Fibroblast of skin of left quadriceps (primary cell): ENCODE measurements at places on chromosomes 4 and X.

- peak; percentile 47 for DNase-seq
Observed at GRCh38 chr4:25817059-25817681, 45.6 kb downstream of the SEL1L3 start.

DNA sequence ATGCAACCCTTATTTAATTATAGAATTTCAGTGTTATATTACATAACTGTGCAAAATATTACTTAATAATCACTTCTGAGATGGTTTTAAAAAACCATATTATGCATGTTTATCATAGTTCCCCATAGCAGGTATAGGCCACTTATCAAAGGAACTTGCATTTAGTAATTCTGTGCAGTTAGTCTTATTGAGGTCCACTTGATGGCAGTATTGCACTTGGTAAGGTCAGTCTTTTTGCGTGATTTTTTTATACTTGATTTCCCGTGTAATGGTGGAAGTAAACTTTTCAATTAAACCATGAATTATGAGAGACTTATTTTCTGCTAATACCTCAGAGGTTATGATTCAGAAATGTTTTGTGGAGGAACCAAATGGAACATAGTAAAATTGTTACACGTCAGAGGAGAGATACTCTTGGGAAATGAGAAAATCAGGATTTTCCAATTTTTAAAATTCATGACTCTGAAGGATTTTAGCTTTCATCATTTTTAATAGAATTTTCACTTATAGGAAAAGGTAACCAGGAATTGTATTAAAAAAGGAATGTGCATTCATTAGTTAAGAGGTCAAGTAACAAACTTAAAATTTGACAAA, 230.0 kb downstream of the CCSER1 start:
- DNase-seq, result peak; percentile 25

DNA sequence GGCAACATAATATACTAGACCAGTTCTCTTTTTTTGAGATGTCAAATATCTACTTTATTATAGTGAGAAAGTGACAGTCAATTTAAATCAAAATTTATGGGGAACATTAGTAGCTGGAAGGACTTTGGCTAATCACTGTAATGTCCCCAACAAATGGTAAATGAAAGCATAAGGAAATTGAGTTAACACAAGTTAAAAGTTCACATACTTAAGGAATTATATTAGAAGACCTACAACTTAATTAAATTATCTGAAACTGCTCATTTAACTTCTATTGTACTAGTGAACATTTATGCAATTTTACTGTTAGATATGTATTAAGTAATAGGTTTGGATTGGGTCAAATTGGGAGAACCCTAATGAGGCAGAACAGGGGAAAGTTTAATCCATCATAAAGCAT, 160.3 kb upstream of the TENM3 start:
- DNase-seq, result no peak

DNA sequence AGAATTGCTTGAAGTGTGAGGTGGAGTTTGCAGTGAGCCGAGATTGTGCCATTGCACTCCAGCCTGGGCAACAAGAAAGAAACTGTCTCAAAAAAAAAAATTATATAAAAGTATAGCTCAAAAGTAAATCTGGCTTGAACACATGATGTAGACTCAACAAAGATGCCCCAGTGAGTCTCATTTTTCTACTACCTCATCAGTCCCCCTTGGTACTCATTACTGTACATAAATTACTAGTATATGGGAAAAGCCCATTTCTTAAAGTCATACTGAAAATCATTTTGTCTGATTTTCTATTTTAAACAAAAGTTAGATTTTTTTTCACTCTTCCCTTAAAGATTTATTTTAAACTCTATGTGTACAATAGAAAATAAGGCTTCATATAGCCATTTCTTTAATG, 39.2 kb downstream of the FAM241A start:
- DNase-seq, result no peak

GRCh38 chrX:5425119-5425518, 803.5 kb downstream of the NLGN4X start:
- no peak for DNase-seq

GRCh38 chr4:52172166-52172565, 121.1 kb downstream of the SPATA18 start:
- no peak for DNase-seq

GRCh38 chr4:122702939-122703338, 29.6 kb upstream of the BBS12 start:
- no peak for DNase-seq

- DNase-seq, result no peak
Observed at GRCh38 chrX:83829874-83830273, 31.1 kb upstream of the CYLC1 start.

GRCh38 chr4:168509786-168510185, 12.9 kb downstream of the PALLD start:
- no peak for DNase-seq

DNA sequence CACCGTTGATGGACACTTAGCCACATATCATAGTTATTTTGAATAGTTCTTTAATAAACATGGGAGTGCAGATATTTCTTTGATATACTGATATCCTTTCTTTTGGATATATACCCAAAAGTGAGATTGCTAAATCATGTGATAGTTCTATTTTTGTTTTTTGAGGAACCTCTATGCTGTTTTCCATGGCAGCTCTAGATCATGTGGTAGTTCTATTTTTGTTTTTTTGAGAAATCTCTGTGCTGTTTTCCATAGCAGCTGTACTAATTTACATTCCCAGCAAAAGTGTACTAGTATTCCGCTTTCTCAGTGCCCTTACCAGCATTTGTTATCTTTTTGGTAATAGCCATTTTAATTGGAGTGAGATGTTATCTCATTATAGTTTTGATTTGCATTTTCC, 3.6 kb downstream of the SH3BGRL start:
- no peak for DNase-seq

DNA sequence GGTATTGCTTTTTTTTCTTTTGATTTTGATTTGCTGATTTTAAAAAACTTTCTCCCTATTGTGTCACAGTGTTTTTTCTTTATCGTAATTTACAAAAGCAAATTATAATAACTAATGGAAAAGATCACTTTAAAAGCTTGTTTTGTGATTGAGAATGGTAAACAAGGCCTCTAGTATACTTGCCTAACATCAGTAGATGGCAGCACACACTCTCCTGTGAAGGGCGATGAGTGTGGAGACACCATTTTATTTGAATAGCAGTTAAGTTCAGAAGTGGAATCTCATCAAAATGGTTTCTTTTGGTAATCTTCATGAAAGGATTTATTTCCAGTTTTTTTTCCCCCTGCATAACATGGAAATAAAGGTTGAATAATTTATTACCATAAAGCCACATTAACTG, 72.3 kb downstream of the PAK3 start:
- DNase-seq, result no peak

DNA sequence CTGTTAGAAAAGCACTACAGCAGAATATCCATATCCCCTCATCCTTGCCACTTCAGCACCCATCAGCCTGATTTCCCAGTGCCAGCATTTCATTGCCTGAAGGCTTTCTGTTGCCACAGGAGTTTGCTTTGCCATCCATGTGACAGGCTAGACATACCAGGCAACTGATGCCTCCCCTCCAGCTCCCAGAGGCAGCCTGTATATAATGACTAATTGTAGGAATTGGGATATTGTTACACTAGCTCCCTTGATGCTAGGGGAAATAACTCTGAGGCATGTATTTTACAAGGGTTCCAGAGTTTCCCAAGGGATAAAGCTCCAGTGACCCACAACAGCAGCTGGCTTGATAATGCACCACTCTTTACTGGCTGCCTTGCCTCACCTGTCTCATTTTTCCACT, 608.0 kb upstream of the FTHL17 start:
- DNase-seq, result no peak

DNA sequence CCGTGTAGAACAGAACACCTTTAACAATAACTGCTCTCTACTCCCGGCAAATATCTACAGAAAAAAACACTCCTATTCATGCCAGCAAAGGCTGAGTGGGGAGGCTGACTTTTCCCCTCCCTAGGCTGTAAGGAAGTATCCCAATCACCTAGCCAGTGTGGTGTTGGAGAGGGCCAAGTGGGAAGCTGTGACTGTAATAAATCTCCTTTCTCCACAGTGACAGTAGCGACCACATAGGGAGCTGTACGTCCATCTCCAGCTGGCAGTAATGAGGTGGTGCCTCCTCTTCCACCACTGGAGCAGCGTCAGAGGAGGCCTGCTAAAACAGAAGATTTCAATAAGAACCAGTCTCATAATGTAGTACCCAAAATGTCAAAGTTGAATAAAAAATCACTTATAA, 47.9 kb upstream of the PLAC1 start:
- no peak for DNase-seq

DNA sequence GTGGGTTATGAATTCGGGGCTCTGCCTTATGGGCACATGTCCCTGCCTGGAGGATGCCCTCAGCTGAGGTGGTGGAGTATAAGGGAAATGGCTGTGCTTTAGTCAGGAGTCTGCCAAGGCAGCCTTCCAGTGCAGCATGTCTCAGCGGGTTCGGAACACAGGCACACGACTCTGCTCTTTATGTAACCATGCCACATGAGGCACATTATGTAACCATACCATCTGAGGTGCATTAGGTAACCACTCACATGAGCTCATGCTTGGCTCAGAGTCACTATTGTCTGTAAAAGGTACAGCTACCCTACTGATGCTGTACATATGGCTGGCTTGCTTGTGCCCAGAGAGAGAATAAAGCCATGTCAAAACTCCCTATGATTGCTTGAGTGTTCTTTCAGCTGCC, 723.6 kb downstream of the TRAM1L1 start:
- no peak for DNase-seq

DNA sequence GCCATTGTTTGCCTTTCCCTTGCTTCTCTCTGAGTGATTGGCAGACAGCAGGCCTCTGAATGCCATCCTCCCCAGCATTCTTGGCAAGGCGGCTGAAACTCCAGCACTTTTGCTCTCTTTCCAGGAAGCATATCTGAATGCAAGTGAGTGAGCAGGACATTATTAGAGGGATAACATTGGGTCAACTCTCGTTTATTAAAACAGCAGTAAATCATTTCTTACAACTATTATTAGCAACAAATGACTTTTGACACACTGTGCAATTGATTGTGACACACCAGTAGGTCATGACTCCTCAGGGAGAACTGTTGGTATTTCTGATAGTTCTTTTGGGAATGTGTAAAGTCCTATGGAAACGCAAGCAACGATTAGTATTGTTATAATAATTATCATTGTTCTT, 103.8 kb downstream of the EFNB1 start:
- DNase-seq, result no peak

- DNase-seq, result no peak
Observed at GRCh38 chr4:95263960-95264359, 284.8 kb downstream of the UNC5C start.

GRCh38 chr4:120088507-120088906, 21.9 kb upstream of the MAD2L1 start:
- DNase-seq, result no peak

- DNase-seq, result peak; percentile 11
Observed at GRCh38 chr4:95219109-95219508, 329.7 kb downstream of the UNC5C start.

DNA sequence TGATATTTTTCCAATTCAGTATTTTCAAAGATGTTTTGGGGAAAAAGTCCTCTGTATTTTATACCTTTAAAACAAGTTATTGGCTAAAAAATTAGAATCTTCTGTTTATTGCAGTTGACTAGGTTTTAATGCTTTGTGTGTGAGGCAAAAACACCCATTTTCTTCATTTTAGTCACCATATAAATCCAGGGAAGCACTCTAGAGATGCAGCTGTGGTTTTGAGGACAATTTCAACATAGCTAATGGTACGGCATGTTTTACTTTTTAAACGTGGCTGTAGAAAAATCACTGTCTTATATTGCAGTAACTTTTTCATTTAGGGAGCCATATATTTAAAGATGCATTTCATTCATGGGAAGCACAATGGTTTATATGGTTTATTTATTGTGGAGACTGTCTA, 129.1 kb upstream of the PITX2 start:
- no peak for DNase-seq

DNA sequence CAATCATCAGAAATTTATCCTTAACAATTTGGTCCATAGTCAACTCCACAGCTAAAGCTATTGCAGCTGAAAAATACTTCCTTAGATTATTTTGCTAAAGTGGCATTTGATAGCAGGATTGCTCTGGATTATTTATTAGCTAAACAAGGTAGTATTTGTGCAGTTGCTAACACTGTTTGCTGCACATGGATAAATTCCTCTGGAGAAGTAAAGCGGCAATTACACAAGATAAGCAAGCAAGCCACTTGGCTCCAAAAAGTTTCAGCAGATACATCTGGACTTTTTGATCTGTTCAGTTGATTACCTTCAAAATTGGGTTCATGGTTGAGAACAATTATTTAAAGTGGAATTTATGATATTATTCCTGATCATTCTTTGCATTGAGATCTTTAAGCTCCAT, 971.5 kb downstream of the C4orf33 start:
- DNase-seq, result no peak

GRCh38 chr4:140609548-140610425, 41.0 kb upstream of the UCP1 start:
- DNase-seq, result peak; percentile 39

- no peak for DNase-seq
Observed at GRCh38 chrX:122850326-122850725, 333.8 kb upstream of the GRIA3 start.

DNA sequence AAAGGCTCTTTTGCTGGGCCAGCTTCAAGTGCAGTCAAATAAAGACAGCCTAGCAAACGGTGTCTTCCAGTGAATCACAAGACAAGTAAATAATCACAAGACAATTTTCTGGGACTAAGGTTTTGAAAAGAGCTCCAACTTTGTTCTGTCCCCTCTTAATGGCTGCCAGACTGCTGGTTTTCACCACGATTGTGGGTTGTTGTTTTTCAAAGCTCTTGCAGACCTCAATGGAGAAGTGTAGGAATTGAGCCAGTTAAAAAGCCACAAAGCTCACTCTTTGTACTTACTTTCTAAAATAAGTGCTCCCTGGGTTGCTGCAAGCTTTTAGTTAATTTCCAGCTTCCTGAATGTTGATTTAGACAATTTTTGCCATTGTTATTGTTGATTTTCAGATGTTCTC, 405.8 kb upstream of the HTR2C start:
- no peak for DNase-seq

GRCh38 chr4:80265571-80266252, 752 bp upstream of the FGF5 start:
- no peak for DNase-seq

DNA sequence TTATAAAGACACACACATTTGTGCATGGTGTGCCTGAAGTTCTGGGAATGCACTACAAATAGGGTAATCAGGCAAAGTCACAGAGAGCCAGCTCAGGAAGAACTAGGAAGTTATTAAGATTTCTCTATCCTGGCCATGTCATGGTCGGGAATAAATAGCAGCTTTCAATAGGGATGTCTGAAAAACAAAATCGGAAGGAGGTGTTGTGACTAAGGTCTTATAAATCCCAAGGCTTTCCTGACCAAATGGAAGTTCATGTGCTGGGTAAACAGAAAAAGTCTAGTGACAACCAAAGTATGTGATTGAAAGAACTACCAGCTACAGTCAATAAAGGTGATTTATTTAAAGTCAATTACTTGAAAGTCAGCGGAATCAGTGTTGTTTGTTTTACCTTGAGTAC, 262.5 kb upstream of the HS3ST1 start:
- no peak for DNase-seq

DNA sequence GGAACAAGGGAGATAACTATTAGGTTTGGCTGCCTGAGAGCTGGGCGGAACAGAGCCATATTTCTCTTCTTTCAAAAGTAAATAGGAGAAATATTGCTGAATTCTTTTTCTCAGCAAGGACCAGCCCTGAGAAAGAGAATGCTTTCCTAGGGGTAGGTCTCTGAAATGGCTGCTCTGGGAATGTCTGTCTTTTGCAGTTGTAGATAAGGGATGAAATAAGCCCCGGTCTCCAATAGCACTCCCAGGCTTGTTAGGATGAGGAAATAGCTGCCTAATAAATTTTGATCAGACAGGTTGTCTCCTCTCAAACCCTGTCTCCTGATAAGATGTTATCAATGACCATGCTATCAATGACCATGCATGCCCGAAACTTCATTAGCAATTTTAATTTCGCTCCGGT, 207.8 kb upstream of the KIT start:
- no peak for DNase-seq
